ENCODE measurements at places on chromosomes 3 and 15.

DNA sequence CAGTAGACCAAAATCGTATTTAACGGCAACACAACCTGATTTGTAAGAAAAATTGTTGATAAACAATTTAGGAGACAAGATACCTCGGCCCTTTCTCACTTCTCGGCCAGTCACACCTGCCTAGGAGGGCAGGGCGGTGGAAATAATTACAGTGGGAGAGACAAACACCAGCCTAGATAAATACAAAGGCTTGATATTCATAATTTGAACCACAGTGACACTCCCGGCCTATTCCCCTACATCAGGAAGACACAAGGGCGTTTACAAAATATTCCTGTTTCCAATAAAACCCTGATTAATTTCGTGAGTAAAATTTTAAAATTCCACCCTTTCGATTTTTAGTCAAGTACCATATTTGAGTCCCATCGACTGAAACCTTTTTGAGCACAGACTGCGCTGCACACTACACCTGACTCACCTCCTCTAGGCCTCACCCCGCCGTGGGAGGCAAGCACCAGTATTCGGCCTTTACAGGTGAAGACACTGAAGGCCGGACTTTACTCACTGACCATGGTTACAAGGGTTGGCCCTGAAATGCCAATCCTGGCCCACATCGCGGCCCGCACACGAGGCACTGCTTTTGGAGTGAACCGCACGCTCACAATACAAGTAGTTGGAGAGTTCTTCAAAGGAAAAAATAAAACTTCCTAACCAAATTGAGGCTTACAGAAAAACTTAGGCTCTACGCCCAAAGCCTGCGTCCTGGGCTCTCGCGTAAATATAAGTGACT is 794 bp downstream of the ARPP19 start:
- DNase-seq, result peak; percentile 61

DNA sequence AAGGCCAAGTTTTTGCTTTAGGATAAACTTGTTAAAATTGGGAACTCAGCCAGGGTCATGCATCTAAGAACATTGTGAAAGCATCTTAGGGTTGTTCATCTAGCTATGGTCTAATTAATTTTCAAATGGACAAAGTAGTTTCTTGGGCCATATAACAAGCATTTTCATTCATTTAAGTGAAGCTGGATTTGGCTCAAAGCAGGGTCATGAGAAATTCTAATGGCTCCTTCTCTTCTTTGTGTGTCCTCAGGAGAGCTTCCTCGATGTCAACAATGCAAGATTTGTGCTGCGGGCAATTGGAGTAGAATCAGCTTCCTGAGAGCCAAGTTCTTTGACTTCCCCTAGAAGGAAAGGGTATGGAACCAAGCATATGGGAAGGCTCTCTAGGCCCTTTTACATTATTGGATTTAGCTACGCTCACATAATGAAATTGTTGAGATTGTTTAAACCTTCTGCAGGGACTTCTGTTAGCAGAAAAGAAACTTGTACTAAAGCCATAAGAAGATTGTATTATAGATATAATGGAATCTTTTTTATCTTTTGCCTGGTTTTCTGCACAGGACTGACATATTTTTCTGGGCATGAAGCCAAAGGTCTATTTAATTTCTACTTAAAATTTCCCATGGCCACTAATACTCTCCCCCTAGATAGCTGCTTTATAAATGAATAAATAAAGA is 1.8 kb upstream of the SAMMSON start:
- DNase-seq, result peak; percentile 51

GRCh38 chr3:44468572-44469520 is 8.6 kb downstream of the ZNF445 start:
- no peak for DNase-seq

DNA sequence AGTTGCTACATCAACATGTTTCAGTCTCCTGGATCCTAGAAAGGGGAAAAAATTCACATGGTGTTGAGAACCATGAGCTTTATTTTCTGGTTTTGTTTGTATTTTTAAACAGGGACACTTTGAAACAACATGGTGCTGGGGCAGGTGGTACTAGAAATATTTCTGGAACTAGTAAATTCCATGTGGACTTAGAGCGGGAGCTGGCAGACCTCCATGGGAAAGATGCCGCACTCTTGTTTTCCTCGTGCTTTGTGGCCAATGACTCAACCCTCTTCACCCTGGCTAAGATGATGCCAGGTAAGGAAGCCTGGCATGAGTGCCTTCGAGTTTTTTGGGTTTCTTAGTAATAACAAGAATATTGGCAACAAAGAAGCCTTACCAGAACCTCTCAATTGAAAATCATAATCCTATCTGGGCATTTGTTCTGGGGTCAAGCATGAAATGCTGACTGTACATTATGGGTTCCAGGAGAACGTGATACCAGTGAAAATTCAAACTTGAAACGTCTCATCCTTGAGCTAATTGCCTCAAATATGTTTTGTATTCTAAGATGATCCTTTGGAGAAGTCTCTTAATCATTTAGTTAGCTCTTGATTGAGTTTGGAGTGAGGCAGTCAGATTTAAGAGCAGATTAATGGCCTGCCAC is 7.9 kb downstream of the ALAS1 start:
- DNase-seq, result peak; percentile 12

- no peak for DNase-seq
Observed at GRCh38 chr3:72968266-72968664, 28.3 kb upstream of the PPP4R2 start.

DNA sequence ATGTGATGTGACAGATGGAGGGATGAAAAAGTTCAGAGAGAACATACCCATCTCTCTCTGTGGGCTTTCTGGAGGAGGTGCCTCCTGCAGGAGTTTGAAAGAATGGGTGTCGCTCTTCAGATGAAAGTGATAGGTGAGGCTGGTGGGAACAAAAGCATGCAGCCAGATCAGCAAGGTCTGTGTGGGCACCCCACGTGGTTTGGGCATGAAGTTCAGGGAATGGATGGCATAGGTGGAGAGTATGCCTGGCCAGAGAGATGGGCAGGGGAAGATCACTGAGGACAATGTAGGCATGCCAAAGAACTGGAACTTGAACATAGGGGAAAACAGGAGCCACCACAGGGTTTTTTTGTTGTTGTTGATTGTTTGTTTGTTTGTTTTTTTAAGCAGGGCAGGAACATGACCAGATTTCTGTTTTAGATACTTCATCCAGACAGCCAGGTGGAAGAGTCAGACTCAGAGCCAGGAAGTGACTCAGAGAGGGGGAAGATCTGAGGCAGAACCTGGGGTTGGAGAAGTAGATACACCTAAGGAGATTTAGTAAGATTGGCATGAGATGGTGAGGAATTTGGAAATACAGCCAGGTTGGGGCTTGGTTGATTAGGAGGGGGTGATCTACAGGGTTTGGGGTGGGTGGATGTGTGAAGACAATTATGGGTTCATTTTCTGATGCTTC is 64.8 kb upstream of the CLSTN2 start:
- no peak for DNase-seq

GRCh38 chr3:176724394-176724759 is 472.9 kb downstream of the TBL1XR1 start:
- no peak for DNase-seq

DNA sequence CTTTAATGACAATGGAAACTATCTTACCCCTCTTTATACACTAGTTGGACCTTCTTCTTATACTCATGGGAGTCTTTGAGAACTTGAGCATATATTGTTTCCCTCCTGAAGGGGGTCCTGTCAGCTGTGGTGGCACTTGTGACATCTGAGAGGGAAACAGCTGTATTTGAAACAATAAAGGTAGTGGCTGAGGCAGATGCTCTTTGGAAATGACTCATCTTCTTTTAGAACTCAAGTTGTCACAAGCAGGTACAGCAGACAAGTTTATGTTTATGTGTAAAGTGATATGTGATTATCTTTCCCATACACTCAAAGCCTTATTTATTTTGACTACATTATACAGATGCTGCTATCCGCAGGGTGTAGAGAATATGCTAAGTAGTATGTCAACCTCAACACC is 220.0 kb upstream of the GRM7 start:
- DNase-seq, result no peak

- no peak for DNase-seq
Observed at GRCh38 chr3:113638910-113639309, 57.5 kb downstream of the USF3 start.

DNA sequence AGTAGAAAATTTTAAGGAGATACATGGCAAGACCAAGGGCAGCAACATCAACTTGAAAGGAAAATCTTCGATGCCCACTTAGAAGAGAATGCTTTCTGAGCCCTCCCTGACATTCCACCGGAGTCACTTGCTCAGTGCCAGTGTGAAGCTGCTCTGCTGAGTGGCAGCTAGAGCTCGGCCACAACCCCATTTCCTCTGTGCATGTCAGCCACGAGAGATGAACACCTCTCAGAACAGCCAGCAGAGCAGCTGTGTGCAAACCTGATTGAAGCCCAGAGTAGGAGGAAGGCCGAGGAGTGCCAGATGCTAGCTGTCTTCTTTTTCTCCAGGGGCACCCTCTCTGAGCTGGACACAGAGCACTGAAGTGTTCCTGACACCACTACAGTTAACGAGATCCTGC is 12.2 kb downstream of the TARS3 start:
- DNase-seq, result no peak

- no peak for DNase-seq
Observed at GRCh38 chr15:35507932-35508638, 37.9 kb downstream of the DPH6 start.

GRCh38 chr15:60372756-60373155 is 25.0 kb downstream of the ANXA2 start:
- DNase-seq, result no peak

GRCh38 chr3:37505415-37505814 is 331.0 kb upstream of the LRRFIP2 start:
- no peak for DNase-seq

DNA sequence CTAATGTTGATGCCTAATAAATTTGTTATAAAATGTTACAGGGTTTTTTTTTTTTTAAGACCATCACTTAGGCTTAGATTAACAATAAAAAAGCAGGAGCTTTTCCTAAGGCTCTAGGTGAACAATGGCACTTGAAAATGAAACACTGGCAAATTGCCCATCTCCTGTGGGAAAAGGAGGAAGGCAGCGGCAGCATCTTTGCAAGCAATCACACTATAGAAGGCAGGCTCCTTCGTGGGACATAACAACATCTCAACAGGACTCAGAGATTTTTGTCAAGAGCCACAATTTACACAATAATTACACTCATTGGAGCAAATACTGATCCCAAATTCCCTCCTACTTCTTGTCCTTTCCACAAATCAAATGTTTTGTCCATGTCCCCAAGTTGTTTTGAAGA is 646.7 kb downstream of the ROBO2 start:
- DNase-seq, result no peak

DNA sequence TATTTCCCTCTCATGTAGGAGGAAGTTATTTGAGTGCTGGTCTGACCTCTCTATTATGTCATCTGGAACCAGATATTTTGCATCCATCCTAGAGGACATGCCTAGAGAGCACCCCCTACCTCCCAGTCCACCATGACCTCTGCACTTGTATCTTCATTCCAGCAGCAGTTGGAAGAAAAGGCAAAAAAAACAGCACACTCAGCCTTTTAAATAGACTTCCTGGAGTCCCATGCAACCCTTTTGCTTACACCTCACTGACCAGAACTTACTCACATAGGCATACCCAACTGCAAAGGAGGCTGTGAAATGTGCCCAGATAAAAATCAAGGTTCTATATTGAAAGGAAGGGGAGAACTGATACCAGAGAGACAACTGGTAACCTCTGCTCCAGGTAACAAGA is 92.3 kb upstream of the FHIT start:
- no peak for DNase-seq

DNA sequence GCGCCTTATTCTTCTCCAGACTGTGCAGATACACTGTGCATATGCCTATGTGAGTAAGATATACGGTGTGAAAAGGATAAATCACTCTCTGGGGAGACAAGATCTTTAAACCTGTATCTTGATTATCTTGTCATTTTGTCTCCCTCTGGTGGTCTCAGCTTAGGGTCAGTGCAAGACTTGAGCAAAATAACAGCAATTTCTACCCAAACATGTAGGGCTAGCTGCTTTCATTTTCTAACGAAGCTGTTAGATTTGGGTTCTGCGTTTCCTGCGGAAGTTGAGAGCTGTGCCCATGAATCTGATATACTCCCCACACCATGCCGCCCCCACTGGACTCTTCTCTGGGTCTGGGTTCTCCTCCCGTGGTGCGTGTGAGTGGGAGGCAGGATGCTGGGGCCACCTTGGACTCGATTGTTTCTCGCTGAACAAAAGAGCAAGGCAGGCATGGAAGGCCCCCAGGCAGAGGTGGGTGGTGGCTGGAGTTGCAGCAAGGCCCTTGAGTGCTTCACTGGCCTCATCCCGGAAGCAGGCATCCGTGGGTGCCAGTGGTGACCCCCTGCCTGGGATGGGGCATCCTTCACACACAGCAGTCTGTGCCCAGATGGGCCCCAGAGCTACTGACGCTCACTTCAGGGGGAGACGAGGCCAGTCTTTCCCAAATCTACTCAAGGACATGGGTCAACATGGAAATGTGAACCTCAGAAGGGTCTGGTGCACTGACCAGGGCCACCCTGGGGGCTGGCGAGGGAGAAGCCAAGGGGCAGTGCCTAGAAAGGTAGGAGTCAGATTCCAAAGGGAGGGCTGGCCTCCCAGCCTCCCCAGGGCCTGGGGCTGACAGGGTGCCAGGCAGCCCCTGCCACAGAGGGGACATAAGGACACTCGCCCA is 179.6 kb downstream of the NSMCE3 start:
- no peak for DNase-seq

DNA sequence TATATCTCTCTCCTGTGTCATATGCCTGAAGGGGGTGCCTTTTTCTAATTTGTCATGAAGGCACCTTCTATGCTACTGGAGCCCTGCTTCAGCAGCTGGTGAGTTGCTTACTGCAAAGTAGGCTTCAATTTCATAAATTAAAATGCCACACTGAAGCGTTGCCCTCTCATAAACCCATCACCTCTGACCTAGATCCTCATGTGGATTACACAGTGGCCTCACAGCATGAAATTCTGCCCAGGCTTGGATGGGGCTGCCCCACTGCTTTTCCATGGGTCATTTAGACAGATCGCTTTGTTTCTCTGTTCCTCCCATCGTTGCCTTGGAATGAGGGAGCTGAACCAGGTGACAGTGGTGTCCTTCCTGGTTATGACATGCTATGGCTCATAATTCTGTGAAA is 131.2 kb downstream of the RPL22L1 start:
- DNase-seq, result no peak

GRCh38 chr15:64111679-64112050 is 15.9 kb downstream of the SNX1 start:
- DNase-seq, result no peak

GRCh38 chr3:126517986-126518778 is 609 bp upstream of the UROC1 start:
- DNase-seq, result no peak

GRCh38 chr3:128006061-128007032 is 45.9 kb upstream of the SEC61A1 start:
- no peak for DNase-seq

GRCh38 chr15:68224546-68225250 is 4.8 kb downstream of the CLN6 start:
- DNase-seq, result no peak

DNA sequence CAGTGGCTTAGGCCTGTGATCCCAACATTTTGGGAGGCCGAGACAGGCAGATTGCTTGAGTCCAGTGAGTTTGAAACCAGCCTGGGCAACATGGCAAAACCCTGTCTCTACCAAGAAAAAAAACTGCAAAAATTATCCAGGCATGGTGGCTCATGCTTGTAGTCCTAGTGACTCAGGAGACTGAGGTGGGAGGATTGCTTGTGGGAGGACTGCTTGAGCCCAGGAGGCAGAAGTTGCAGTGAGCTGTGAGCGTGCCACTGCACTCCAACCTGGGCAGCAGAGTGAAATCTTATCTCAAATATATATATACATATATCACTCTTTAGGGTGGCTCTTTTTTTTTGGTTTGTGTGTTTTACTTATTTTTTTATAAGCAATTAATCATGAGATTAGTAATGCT is 83.7 kb upstream of the WDR72 start:
- DNase-seq, result no peak

GRCh38 chr3:136804813-136805212 is 14.1 kb upstream of the SLC35G2 start:
- DNase-seq, result no peak

- DNase-seq, result no peak
Observed at GRCh38 chr3:20073068-20073467, 32.8 kb downstream of the KAT2B start.

Measured in femur (tissue), 1 donor.